SK-N-SH (cell line): ENCODE measurements at places on chromosomes 16 and 17.

DNA sequence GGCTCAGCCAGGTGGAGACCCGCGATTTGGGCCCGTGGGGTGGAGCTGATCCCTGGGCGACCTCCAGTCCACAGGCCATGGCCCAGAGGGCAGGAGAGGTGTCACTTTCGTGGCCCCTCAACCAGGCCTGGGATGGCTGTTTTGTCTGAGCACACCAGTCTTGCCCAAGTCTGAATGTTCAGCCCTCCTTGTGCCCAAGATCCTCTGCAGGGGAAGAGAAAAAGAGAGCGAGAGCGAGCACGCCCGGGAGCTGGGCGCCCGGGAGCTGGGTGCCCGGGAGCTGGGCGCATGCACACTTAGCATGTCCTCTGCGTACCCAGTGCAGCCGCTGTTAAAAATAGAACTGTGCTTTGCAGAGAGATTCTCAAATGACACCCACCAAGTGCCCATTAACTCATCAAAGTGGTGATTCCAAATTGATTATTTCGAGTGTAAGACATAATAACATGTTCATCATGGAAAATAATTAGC, 403.3 kb upstream of the TNRC6C start:
- DNase-seq, result peak; percentile 56

- peak; percentile 94 for DNase-seq
Measured at GRCh38 chr16:1530883-1531637, 2.4 kb upstream of the TMEM204 start.

- no peak for DNase-seq
Measured at GRCh38 chr17:55444471-55445441, 23.1 kb upstream of the MMD start.

GRCh38 chr17:81513753-81514488, 1.3 kb upstream of the ACTG1 start:
- DNase-seq, result no peak

GRCh38 chr17:40558890-40559563, 6.2 kb downstream of the CCR7 start:
- no peak for DNase-seq

DNA sequence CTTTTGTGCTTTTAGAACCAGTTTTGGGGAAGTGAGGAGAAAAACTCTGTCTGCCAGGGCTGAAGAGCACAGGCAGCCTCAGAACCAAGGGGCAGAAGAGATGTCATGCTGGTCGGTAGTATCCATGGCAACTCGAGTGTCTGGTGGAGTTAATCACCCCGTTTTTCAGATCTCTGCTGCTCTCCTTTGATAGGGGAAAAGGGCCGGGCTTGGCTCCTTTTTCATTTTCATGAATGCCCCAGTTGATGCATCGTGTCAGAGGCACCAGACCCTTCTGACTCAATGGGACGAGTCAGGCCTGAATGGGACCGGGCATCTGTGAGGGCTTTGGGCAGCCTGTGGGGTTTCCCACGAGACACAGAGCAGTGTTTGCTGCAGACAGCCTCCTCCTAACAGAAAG, 304.6 kb downstream of the ABCC12 start:
- peak; percentile 36 for DNase-seq

DNA sequence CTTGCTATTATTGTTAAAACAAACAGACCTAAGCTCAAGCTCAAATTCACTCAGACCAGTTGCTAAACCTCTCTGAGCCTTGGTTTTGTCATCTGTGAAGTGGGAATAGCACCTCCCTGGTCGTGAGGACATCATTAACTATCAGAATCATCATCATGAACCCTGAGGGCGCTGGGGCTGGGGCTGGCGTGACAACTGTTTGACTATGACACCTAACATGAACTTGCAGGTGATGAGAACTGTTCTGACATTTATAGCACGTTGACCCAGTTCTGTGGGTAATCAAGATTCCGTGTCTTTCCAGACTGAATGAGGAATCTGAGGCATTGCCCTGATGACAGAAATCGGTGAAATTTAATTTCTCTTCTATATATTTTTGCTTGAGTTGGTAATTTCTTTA, 71.3 kb upstream of the CDH5 start:
- no peak for DNase-seq

GRCh38 chr16:89629827-89630610, 16.6 kb downstream of the DPEP1 start:
- DNase-seq, result no peak

- DNase-seq, result no peak
Measured at GRCh38 chr16:85592700-85593493, 20.2 kb upstream of the GSE1 start.

GRCh38 chr17:46178550-46179214, 14.5 kb downstream of the KANSL1 start:
- no peak for DNase-seq

- no peak for DNase-seq
Measured at GRCh38 chr16:82460766-82461165, 166.0 kb upstream of the CDH13 start.

DNA sequence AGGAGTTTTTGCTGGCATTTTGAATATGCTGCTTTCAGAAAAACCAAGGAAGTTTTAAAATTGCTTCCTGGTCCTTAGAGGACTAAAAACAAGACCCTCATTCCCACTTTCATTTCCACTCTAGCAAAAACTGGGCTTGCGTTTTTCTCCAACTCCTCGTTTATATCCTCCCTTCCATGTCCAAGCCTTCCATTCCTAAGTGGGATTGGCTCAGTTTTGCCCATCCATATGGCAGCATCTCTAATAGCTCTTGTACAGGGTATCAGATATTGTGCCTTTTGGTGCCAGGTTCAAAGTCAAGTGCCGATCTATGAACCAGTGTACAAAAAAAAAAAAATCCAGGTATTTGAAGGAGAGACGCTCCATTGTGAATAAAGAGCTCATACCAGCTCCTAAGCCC, 9.9 kb upstream of the TBKBP1 start:
- DNase-seq, result no peak

GRCh38 chr17:14732211-14732610, 431.3 kb downstream of the HS3ST3B1 start:
- DNase-seq, result no peak

DNA sequence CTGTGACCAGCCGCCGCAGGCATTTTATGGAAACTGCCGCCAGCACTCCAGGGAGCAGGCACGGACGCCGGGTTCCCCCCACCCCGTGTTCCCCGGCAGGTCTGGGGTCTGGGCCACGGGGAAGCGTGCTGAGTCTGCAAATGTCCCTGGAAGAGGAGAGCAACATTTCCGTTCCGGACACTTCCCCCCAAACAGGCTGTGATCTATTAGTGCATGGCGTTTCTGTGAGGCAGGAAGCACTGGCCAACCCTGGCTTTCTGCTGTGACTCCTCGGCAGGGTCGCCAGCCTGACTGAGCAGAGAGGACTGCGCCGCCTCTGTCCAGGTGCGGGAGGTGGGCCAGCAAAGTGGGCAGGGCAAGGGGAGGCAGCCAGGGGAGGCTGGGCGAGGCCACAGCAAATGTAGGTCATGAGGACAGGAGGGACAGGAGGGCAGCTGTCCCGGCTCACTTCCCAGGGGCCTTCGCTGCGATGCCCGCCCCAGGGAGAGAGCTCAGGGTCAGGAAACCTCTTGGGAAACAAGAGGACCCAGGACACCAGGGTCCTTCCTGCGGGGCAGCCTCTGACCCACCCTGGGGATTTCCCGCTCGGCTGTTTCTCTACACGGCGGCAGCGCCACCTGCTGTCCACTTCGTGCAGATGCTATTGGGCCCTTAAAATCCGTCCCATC, 9.5 kb downstream of the FOXF1 start:
- peak; percentile 82 for DNase-seq

GRCh38 chr17:9200699-9201359, 179.5 kb downstream of the NTN1 start:
- DNase-seq, result no peak

- peak; percentile 82 for DNase-seq
Measured at GRCh38 chr17:80970044-80970761, 21.4 kb upstream of the CHMP6 start.

DNA sequence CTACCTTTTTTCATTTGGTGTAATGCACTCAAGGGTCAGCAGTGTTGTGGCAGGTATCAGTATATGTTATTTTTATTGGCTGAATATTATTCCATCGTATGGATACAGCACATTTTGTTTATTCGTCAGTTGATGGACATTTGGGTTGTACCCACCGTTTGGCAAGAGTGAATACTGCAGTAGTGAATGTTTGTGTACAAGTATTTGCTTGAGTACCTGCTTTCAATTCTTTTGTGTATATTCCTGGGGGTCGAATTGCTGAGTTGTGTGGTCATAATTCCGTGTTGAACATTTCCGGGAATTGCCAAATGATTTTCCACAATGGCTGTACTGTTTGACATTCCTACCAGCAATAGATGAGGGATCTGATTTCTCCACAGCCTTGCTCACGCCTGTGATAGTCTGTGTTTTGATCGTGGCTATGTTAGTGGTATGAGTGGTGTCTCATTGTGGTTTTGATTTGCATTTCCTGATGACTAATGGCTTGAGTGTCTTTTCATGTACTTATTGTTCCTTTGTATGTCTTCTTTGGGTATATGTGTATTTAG, 108.4 kb downstream of the OR1D5 start:
- DNase-seq, result no peak

DNA sequence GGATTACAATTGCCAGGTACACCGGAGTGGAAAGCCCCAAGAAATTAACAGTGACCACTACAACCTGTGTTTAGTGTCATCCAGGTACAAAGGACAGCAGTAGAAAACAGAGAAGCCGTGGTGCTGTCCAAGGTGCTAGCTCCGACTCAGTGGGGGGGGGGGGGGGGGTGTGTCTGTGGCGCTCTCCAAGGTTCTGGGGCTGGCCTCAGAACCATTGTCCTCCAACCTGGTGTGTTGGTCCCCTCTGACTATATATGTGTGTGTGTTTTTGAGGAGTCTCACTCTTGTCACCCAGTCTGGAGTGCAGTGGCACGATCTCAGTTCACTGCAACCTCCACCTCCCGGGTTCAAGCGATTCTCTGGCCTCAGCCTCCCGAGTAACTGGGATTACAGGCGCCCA, 5.8 kb upstream of the ZNF23 start:
- DNase-seq, result no peak

DNA sequence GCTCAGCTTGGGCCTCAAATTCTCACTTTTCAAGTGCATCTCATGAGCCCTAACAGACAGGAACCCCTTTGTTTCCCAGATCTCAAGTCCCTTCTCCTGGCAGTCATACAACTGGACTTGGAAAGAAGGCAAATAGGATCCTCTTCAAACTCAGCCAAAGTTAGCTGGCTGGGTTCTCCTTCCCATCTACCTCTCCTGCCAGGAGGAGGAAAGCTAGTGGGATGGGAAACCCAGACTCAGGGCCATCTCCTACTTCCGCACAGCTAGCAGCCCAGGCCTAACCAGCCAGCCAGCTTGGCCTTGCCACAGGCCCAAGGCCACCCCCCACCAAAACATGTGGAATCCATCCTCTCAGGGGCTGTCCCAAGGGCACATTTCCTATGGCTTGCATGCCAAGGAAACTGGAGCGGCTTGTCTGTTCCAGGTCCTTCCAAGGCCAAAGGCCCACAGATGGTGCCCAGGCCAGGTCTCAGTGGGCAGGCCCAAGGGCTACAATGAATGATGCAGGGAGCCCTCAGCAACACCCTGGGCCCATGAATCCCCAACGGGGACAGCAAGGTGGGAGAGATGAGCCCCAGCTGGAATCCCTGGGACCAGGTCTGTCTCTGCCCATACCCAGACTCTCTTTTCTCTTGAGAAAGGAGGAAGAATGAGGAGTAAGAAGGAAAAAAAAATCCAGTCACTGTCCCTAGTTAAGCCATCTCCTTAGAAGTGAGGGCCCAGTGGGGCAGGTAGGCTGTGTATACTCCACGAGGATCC, 1.7 kb downstream of the SMARCD2 start:
- DNase-seq, result no peak

GRCh38 chr17:41959336-41960095, 7.1 kb upstream of the CNP start:
- DNase-seq, result peak; percentile 73

DNA sequence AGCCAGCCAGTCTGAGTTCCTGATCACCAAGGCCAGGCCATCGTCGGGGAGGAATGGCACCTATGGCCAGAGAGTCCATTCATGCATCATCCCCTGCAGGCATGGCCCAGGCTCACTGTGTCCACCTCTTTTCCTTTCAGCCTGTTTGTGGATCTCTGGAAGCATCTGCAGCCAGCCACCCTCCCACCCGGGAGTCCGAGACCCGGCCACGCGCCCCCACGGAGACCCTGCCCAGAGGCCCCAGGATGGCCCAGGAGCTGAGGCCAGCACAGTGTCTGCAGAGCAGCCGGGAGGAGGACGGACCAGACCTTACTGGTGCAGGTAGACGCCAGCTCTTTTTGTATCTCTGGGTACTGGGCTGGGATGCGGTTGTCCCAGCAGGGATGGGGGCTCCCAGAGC, 245.1 kb upstream of the CIBAR2 start:
- no peak for DNase-seq

DNA sequence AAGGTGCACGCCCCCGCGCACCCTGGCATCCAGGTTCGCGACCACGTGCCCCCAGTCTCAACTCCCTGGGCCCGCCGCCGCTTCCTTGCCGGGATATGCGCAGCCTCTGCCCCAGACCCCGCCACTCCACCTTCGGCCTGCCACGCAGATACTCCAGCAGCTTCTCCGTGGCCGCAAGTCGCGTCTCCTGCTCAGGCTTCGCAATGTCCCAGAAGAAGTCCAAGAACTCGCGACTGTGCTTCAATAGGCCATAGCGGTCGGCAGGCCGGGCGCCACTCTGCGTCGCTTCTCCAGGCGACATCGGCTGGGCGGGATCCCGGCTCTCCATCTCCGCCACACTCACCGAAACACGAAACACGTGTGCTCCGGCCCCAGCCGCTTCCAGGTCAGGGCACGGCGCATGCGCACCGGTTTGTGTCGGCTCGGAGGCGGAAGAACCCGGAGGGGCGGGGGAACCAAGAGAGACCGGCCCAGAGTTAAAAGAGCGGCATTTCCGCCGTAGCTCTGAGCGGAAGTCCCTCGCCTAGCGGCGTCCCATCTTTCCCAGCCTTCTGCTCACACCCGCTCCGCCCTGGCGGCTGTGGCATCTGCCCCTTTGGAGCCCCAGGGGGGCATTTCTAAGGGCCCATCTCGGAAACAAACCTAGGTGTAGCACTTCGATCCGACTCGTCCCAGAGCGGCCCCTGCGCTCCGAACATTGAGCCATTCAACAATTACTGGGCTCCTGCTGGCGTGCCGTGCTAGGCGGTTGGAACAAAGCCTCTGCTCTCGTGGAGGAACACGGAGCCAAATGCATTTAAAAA, at the start of gene MYBBP1A:
MYBBP1A (minus strand) TSS at position 388 of the 803 bp plus-strand sequence; CDS start at position 328, 60 bp downstream.
- DNase-seq, result peak; percentile 100
